DND-41 (cell line): ENCODE measurements at places on chromosomes 4 and X.

- DNase-seq = no peak
Measured at GRCh38 chrX:144946666-144947065, 300.6 kb upstream of the SPANXN1 start.

GRCh38 chr4:156971676-156972378 lies at the start of gene PDGFC:
TSS of gene PDGFC (minus strand) at chr4:156971799. CDS start at chr4:156970903, 896 bp downstream.
- no peak for DNase-seq

DNA sequence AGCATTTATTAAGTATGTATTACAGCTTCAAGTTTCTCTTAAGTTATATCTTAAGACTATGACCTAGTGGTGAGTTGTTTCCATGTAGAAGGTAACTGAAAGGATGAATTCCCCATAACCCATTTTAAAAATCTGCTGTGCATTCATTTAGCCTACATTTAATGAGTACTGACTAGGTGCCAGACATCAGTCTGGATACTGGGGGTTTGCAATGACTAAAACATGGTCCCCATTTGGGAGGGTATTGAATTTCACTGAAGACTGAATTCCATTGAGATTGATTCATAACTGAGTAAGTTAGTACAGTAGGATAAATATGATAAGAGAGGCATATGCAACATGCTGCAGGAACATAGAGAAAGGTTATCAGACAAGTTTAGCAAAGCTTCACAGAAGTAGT lies 241.5 kb downstream of the FRAS1 start:
- no peak for DNase-seq

GRCh38 chrX:96705905-96706304 lies 21.3 kb downstream of the DIAPH2 start:
- no peak for DNase-seq

DNA sequence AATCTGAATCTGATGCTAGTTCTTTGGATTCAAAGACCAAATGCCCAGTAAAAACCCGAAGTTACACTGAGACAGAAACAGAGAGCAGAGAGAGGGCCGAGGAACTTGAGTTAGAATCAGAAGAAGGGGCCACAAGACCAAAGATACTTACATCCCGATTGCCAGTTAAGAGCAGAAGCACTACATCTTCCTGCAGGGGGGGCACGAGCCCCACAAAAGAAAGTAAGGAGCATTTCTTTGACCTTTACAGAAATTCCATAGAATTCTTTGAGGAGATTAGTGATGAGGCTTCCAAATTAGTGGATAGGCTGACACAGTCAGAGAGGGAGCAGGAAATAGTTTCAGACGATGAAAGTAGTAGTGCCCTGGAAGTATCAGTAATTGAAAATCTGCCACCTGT lies 309.3 kb downstream of the ANK2 start:
- peak; percentile 5 for DNase-seq

DNA sequence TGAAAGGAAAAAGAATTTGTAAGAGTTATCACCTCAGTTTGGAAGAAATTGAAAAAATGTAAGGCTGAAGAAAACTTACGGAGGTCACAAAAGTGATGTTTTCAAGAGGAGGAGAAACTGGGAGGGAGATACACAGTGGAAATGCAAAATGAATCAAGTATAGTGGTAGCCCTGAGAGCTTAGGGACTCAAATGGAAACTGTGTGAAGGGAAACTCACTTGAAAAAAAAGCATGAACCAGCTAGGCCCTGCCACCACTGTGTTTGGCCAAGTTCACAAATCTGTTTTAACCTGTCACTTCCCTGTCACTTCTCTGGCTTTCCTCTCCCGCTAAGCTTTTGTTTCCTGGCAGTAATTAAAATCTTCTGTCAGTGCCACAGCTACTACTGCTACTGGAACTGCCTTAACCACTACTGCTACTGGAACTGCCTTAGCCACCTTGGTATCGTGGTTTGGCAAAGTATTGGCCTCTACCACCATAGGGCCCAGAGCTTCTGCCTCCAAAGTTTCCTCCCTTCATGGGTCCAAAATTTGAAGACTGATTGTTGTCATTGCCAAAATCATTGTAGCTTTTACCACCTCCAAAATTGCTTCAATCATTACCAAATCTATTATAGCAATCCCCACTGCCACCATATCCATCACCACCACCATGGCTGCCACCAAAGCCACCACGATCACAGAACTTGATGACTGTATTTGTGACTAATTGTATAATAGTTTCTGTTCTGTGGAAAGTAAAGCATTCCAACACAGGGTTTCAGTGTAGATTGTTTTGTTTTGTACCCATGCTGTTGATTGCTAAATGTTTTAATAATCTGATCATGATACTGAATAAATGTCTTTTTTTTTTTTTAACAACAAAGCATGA lies 41.5 kb downstream of the SMARCA5 start:
- DNase-seq = no peak

DNA sequence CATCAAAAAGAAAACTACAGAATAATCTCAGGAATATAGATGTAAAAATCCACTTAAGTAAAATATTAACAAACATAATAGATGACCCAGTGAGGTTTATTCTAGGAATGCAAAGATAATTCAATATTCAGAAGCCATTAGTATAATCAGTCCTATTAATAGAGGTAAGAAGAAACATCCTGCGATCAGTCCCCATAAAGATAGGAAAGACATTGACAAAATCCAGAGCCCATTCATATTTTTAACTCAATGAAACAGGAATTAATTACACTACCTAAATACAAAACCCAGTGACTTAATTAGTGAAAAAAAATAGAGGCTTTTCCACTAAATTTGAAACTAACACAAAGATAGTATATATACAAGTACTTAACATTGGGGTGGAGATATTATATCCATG lies 321.4 kb upstream of the INTU start:
- no peak for DNase-seq

- DNase-seq = no peak
Measured at GRCh38 chr4:41575665-41576064, 37.7 kb downstream of the LIMCH1 start.

DNA sequence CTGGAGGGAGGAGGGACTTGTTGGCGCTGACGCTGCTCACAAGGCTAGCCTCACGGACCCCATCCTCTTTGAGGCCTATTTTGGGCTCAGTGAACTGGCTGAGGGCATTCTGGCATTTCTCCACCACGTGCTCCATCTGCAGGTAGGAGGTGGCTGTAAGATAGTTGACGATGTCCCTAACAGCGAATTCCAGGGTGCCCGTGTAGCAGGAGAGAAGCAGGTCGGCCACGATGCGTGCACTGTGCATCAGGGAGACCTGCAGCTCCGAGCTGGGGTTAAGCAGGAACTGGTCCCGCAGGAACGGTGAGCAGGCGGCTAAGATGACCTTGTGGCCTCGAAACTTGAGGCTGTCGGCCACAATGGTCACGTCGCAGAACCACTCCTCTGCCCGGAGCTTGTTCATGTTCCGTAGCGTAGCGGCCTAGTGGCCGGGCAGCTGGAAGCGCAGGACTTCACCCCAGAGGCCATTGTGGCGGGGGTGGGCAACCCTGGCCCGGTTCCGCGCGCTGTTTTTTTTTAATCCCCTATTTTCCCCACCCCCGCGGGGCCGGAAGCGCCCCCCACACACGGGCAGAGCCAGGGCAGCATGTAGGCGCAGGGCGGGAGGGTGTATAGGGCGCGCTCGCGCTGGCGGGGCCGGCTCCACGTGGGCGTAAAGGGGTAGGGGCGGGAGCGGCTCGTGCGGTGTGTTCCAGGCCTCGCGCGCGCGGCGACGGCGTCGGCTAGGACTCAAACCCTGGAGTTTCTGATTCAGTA lies 73.2 kb downstream of the UBE2K start:
- no peak for DNase-seq

- no peak for DNase-seq
Measured at GRCh38 chrX:1264556-1264955, 4.1 kb upstream of the CSF2RA start.

- no peak for DNase-seq
Measured at GRCh38 chr4:168880072-168880675, 129.9 kb downstream of the CBR4 start.

DNA sequence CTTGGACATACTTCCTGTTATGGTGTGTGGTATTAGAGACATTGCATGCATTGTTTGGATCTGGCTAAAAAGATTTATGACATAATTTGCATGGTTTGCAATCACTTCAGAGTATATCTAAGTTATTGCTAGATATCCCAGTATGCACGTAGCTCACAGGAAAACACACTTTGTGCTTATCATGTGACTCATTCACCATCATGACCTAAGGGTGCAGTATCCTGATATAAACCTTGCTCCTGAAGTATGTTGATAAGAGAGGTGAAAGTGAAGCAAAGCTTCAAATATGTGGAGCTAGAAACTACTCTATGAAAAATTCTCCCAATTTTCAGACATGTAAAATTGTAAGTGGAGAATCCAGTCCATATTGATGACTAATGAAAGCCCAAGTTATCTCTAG lies 46.9 kb upstream of the GRXCR1 start:
- DNase-seq = no peak

DNA sequence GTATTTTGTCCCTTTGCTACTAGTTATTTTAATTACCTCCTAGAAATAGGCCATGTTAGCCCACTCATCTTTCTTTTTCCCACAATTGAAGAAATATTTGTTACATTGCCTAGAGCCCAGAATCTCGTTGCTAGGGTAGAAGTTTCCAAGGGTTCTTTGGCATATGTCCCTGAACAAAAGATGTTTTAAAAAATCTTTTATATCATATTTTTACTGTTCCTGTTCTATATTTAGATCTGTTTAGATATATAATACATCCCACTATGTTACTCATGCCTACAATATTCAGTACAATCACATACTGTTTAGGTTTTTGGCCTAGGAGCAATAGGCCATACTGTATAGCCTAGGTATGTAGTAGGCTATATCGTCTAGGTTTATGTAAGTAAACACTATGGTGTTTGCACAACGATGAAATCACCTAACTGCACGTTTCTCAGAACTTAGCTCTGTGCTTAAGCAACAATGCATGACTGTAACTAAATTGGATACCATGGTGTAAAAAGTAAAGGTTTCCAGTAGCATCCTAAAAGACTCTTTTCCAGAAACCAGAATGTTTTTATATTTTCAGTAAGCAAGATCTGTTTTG lies 236.0 kb upstream of the SLIT2 start:
- no peak for DNase-seq

DNA sequence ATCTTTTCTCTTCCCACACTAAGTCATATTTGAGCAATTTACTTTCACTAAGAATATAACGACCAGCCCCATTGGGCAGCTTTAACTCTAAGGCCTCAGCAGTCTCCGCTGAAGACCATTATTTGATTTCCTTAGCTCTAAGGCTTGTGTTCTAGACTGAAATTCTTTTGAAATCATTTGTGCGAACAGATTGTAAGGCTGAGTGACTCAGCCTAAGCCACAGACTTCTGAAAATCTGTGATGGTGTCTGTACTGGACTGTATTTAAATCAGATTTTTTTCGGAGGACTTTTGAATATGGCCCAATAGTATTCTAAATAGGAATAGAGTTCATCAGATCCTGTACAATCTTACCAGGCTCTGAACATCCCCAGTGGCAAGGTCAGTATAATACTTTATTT lies 150.3 kb upstream of the TECRL start:
- DNase-seq = no peak

DNA sequence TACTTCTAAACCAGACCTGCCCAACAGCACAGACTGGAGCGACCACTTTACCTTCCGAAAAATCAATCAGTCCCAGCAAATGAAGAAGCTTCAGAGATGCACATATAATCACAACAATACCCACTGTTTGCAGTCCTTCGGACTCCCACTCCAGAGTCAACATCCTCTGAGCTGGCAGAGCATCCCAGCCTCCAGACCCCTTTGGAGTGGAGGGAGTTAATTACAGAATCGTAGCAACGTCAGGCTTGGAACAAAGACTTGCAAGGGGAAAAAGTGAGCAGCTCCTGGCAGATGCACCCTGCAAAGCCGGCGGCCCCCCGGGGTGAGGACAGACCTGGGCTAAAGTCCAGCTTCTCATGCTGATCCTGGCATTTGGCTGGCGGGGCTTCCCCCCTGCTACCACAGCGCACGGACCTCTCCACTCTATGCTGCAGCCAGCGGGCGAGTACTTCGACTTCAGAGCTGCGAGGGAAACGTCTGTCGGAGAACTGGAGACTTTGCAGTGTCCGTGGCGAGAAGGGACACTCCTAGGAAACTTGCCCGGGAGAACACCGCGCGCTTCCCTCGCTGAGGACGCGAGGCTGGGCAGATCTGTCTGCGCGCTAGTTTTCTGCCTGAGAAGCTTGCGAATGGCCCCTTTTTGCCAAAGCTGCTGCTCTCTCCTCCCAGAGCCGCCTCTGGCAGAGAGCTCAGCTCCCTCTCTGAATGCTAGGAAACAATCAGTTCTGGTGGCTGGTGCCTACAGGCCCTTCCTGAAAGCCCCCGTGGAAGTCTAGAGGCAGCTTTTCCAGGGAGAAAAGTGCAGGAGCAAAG lies 283.7 kb downstream of the PACRGL start:
- no peak for DNase-seq

DNA sequence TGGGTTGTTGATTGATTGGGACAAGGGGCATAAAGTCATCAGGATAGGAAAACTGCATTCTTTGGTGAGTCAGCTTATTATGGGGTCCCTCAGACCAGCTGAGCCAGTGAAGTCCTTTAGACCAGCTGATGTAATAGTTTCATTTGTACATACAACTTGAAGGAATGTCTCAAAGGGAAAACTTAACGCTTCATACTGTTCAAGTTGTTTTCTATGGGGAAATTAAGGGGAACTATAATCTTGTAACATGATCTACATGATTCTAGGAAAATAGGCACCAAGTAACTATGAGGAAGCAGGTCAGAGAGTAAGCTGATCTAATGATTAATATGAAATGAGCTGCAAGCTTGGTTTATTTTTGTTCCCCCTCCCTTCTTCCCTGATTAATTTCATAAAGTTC lies 175.1 kb upstream of the GRID2 start:
- DNase-seq = no peak

GRCh38 chr4:150906987-150907633 lies 108.0 kb downstream of the LRBA start:
- DNase-seq = no peak

DNA sequence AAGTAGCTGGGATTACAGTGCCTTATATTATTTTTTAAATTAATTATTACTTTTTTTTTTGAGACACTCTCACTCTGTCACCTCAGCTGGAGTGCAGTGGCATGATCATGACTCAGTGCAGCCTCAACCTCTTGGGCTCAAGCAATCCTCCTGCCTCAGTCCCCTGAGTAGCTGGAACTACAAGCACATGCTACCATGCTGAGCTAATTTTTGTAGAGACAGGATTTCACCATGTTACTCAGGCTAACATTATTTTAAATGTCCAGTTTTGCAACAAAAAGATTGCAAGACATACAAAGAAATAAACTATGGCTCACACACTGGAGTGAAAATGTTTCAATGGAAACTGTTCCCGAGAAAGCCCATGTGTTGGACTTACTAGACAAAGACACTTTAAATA lies 59.2 kb downstream of the MND1 start:
- no peak for DNase-seq

- DNase-seq = no peak
Measured at GRCh38 chr4:173461170-173461569, 62.3 kb upstream of the SCRG1 start.

GRCh38 chr4:108303488-108304177 lies 134.9 kb upstream of the LEF1 start:
- no peak for DNase-seq
